ENCODE measurements at places on chromosomes 7 and 10.

DNA sequence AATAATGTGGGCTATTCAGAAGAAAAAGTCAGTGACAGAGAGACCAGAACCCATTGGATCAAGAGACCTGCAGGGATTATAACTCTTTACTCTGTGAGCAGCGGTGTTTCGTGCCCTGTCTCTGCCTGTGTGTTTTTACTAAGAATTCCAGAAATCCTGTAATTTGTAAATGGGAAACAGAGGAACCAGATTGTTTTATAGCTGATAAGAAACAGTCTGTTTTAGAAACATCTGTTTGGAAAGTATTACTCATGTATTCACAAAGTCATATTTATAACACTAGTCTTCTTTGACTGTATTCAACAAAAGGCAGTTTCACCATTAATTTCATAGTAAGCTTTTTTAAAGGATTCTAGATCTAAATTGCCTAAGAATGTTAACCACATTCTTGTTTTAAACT, 30.0 kb upstream of the VDAC2 start:
- no peak for DNase-seq
- no peak overlapping the region for H3K4me3 ChIP-seq
- H3K36me3 ChIP-seq = peaks cover 6% of the 10 kb centered on the region

- H3K36me3 ChIP-seq = peaks cover 63% of the 10 kb centered on the region
- H3K4me1 ChIP-seq = no peaks in the 10 kb centered on the region
- no peak overlapping the region for H3K27ac ChIP-seq
- peak; percentile 50 for DNase-seq
- no peaks in the 10 kb centered on the region for H3K27me3 ChIP-seq
These were observed 26.3 kb downstream of the CRCP start for GRCh38 chr7:66140924-66141323.

- H3K27ac ChIP-seq = no peak overlapping the region
- H3K4me3 ChIP-seq = no peak overlapping the region
- no peak for DNase-seq
- H3K4me1 ChIP-seq = no peaks in the 10 kb centered on the region
These were observed 80.3 kb downstream of the RAMP3 start for GRCh38 chr7:45237788-45238461.

DNA sequence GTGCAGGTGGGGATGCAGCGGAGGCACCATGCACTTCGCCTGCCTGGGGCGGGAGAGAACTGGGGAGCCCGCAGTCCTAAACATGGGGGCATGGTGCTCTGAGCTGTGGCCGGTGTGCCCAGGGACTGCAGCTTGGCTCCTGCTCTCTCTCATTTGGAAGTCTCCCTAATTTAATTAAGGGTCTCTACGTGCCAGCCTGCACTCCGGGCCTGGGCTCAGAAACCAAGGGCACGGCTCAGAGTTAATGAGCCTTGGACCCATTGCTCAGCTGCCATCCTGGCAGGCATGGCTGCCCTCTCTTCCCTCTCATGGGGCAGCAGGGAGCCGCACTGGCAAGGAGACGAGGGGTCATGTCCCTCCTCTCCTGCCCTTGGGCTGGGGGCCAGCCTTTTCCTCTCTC, 115.6 kb downstream of the CDH23 start:
- no peak overlapping the region for H3K4me3 ChIP-seq
- no peaks in the 10 kb centered on the region for H3K36me3 ChIP-seq
- no peaks in the 10 kb centered on the region for H3K4me1 ChIP-seq
- no peaks in the 10 kb centered on the region for H3K27me3 ChIP-seq
- no peak overlapping the region for H3K27ac ChIP-seq
- no peak for DNase-seq

DNA sequence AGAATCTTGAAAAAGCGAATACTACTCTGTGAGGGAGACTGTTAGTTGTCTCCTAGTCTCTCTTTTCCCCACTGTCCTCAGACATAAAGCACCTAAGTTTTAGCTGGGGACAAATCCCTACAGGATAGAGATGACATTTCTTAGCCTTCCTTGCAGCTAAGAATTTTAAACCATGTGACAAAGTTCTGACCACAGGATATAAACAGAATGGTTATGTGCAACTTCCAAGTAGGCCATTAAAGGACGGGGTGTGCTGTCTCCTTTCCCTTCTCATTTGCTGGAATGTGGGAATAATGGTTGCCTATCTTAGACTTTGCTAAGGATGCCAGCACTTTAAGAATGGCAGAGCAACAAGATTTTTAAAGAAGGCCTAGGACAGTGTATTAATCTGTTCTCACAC, 74.9 kb upstream of the PRPS1L1 start:
- H3K27ac ChIP-seq = no peak overlapping the region
- DNase-seq = no peak
- H3K4me1 ChIP-seq = no peaks in the 10 kb centered on the region
- H3K36me3 ChIP-seq = no peaks in the 10 kb centered on the region
- no peaks in the 10 kb centered on the region for H3K27me3 ChIP-seq
- no peak overlapping the region for H3K4me3 ChIP-seq

DNA sequence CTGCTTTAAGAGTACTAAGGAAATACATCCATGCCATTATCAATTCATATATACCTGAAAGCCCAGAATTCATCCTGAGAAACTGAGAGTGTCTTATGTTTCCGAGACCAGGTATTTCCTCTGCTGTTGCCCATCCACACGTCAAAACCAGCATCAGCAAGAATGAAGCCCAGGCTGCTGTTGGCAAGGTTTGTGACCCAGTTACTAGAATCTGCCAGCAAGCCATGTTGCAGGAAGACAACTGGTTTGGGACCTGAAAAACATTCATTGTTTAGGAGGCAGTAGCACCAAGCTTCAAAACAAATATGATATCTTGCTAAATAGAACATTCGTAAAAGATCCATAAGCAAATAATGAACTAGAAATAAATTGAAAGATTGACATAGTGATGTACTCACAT, 21.0 kb upstream of the CH25H start:
- no peaks in the 10 kb centered on the region for H3K4me1 ChIP-seq
- DNase-seq = no peak
- no peak overlapping the region for H3K27ac ChIP-seq
- no peaks in the 10 kb centered on the region for H3K27me3 ChIP-seq
- H3K4me3 ChIP-seq = no peak overlapping the region

GRCh38 chr7:48389977-48390376, 218.7 kb downstream of the ABCA13 start:
- H3K4me1 ChIP-seq = peaks cover 55% of the 10 kb centered on the region
- peak overlapping the region; percentile 67 for H3K27ac ChIP-seq
- no peaks in the 10 kb centered on the region for H3K27me3 ChIP-seq
- peak; percentile 77 for DNase-seq
- H3K4me3 ChIP-seq = no peak overlapping the region

GRCh38 chr10:78375854-78376785, 342.5 kb downstream of the RPS24 start:
- no peaks in the 10 kb centered on the region for H3K27me3 ChIP-seq
- no peak overlapping the region for H3K4me3 ChIP-seq
- H3K4me1 ChIP-seq = no peaks in the 10 kb centered on the region
- H3K27ac ChIP-seq = no peak overlapping the region
- no peaks in the 10 kb centered on the region for H3K36me3 ChIP-seq

DNA sequence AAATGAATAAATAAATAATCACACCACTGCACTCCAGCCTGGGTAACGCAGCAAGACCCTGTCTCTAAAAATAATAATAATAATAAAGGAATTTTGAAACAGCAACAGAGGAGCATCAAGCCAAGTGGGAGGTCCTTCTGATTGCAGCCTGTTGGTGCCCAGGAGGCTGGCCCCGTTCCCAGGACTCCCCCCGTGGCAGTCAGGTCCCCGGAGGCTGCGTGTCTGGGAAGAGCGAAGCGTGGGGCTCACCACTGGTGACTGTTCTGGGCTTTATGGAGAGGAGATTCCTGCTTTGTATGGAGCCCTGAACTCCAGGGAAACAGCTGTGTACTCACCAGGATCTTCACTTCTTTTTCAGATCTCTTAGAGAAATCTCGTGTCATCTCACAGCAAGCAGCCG, 19.3 kb upstream of the MYH16 start:
- no peak for DNase-seq
- no peak overlapping the region for H3K4me3 ChIP-seq
- peaks cover 7% of the 10 kb centered on the region for H3K4me1 ChIP-seq
- H3K36me3 ChIP-seq = no peaks in the 10 kb centered on the region

GRCh38 chr7:29196191-29196590, 1.6 kb downstream of the CHN2 start:
- peaks cover 31% of the 10 kb centered on the region for H3K4me1 ChIP-seq
- peak overlapping the region; percentile 87 for H3K4me3 ChIP-seq
- H3K27me3 ChIP-seq = peaks cover 4% of the 10 kb centered on the region
- no peaks in the 10 kb centered on the region for H3K36me3 ChIP-seq
- no peak overlapping the region for H3K27ac ChIP-seq

- H3K27me3 ChIP-seq = peaks cover 8% of the 10 kb centered on the region
- no peaks in the 10 kb centered on the region for H3K4me1 ChIP-seq
- DNase-seq = no peak
These were observed 19.7 kb upstream of the SHH start for GRCh38 chr7:155831807-155832524.

DNA sequence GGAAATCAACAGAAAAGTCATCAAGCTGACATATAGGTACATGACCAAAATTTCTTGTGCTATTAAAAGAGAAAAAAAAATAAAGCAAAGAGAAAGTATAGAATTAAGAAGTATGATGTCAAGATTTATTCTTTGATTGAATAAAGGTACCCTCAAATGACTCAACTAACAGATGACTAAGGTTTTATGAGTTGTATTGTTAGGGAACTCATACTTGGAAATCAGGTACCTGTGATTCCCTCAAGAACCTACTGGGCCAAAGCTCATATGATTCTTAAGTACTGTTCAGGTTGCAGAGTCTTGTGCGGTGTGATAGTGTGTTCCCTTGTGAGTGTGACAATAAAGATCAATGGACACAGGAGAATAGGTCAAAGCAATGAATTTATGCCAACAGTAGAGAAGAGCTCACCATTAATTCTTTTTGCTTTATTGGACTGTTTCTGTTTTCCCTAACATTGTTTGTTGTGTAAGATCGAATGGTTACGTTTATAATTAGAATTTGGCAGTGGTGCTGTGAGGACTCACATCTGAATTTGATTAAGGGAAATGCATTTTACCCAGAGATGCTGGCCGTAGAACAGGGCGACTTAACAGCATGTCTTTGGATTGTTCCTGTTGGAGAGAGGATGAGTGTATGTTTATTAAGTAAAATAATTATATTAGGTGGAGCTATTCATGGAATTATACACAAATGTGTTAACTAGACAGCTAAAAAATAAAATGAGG, 293.2 kb upstream of the SEMA3D start:
- DNase-seq = no peak
- no peaks in the 10 kb centered on the region for H3K4me1 ChIP-seq
- H3K4me3 ChIP-seq = no peak overlapping the region
- no peak overlapping the region for H3K27ac ChIP-seq

DNA sequence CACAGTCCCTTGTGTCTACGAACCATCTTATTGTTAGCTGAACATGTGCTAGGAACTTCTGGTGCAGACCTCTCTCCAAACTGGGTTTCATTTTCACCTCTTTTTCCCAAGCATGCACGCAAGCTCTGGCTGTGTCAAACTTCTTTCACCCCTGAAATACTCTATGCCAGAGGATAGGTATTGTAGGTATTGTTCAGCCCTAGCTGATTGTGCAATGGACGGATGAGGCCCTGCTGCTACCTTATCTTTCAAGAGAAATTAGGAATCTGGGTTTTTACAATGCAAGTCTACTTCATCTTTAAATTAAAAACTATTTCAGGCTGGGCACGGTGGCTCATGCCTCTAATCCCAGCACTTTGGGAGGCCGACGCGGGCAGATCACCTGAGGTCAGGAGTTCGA, 28.3 kb upstream of the MRLN start:
- no peak overlapping the region for H3K27ac ChIP-seq
- DNase-seq = no peak
- H3K36me3 ChIP-seq = no peaks in the 10 kb centered on the region
- no peak overlapping the region for H3K4me3 ChIP-seq
- H3K4me1 ChIP-seq = no peaks in the 10 kb centered on the region

DNA sequence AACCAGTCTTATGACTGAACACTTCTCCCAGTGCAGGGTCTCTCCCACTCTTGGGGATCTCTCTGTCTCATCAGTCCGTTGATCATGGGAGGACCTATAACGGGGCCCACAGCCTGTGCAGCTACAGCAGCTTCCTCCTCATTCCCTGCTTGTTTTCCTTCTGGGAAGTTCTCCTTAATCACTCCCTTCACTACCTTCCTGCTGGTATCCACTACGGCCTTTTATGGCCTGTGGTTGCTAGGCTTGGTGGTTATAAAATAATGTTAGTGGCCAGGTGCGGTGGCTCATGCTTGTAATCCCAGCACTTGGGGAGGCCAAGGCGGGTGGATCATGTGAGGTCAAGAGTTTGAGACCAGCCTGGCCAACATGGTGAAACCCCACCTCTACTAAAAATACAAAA, 3.5 kb upstream of the ZNF282 start:
- no peak for DNase-seq
- no peaks in the 10 kb centered on the region for H3K36me3 ChIP-seq
- H3K4me1 ChIP-seq = peaks cover 10% of the 10 kb centered on the region
- H3K27me3 ChIP-seq = no peaks in the 10 kb centered on the region
- H3K4me3 ChIP-seq = no peak overlapping the region

DNA sequence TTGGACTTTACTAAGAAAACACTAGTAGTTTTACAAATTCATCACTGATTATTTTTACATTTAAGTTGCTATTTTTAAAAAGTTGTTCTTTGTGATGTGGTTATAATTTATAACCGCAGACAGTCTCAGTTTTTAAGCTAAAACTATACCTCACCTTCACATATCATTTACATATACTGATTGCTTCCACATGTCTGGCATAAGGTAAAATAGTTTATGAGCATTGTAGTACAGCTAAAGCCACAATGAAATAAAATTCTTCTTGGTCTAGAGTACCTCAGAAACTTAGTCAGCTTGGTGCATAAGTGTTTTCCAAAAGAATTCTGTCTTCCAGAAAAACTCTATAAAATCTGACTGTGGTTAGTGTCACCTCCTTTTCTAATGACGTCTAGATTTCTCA, 13.0 kb downstream of the SEMA3A start:
- no peaks in the 10 kb centered on the region for H3K4me1 ChIP-seq
- H3K4me3 ChIP-seq = no peak overlapping the region
- H3K27ac ChIP-seq = no peak overlapping the region
- no peaks in the 10 kb centered on the region for H3K27me3 ChIP-seq
- no peak for DNase-seq

DNA sequence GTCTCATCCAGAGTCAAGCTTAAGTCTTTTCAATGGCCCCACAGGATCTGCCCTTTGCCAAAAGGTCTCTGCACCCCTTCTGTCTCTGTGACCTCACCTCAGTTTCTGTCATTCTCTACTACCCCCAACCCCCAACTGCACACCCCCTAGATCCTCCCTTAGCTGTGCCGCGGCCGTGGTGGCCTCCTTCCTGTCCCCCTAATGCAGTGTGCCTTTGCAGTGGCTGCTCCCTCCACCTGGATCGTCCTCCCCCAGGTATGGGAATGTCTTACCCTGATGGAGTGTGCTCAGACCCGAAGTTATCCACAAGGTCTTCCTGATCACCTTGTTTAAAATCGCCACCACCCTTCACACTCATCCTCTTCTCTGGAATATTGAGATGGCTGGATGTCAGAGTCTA, 9.6 kb downstream of the FGF8 start:
- H3K27ac ChIP-seq = no peak overlapping the region
- no peaks in the 10 kb centered on the region for H3K4me1 ChIP-seq
- no peak for DNase-seq
- H3K36me3 ChIP-seq = no peaks in the 10 kb centered on the region

Data from common myeloid progenitor, CD34-positive (primary cell).